ENCODE measurements at places on chromosomes 13 and 19. TPM values are rescaled to one million over a fixed set of nuclear protein-coding genes. Genes with fewer than 3 reads are reported as not detected.

GRCh38 chr19:21109116-21109515 lies 27.1 kb downstream of the ZNF714 start:
- DNase-seq, result no peak

GRCh38 chr19:10713317-10713716 lies 4.6 kb upstream of the DNM2 start:
- DNase-seq, result peak; percentile 31

The ANKRD24 gene
- total RNA-seq, result 0.79 TPM

The BCAM gene
- 146 TPM for total RNA-seq

All from PC-9 (cell line).